ENCODE measurements at places on chromosomes 6 and 20.

- DNase-seq = no peak
- peaks cover 15% of the 10 kb centered on the region for H3K4me1 ChIP-seq
- no peaks in the 10 kb centered on the region for H3K36me3 ChIP-seq
- peaks cover 8% of the 10 kb centered on the region for H3K27me3 ChIP-seq
Observed at GRCh38 chr6:12339022-12339421, 48.9 kb downstream of the EDN1 start.

- DNase-seq = no peak
- H3K4me1 ChIP-seq = no peaks in the 10 kb centered on the region
- H3K36me3 ChIP-seq = peaks cover 17% of the 10 kb centered on the region
- no peaks in the 10 kb centered on the region for H3K27me3 ChIP-seq
- no peak overlapping the region for H3K27ac ChIP-seq
Observed at GRCh38 chr20:8693709-8694108, 375.2 kb upstream of the PLCB4 start.

GRCh38 chr20:50320901-50321796 lies 130.5 kb downstream of the CEBPB start:
- H3K27me3 ChIP-seq = peaks cover 3% of the 10 kb centered on the region
- H3K4me1 ChIP-seq = peaks cover 11% of the 10 kb centered on the region
- H3K4me3 ChIP-seq = no peak overlapping the region

DNA sequence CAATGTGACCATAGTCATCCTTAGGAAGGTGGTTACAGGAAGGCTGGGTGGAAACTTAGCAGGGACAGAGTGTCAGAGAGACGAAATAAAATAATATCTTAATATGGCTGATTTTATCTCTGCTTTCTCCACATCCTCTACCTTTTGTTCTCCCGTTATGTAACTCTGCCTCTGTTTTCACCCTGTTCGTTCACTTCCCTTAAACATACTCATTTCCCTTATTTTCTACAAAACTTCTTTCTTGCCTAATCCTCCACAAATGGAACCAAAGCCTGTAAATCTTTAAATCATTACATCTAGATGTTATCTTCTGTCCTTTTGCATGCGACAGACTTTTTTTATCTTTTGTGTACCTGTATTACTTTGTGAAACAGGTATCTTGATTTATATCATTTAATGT lies 23.3 kb upstream of the CRIP3 start:
- no peaks in the 10 kb centered on the region for H3K4me1 ChIP-seq
- H3K36me3 ChIP-seq = no peaks in the 10 kb centered on the region
- no peak for DNase-seq
- H3K4me3 ChIP-seq = no peak overlapping the region
- H3K27ac ChIP-seq = no peak overlapping the region

DNA sequence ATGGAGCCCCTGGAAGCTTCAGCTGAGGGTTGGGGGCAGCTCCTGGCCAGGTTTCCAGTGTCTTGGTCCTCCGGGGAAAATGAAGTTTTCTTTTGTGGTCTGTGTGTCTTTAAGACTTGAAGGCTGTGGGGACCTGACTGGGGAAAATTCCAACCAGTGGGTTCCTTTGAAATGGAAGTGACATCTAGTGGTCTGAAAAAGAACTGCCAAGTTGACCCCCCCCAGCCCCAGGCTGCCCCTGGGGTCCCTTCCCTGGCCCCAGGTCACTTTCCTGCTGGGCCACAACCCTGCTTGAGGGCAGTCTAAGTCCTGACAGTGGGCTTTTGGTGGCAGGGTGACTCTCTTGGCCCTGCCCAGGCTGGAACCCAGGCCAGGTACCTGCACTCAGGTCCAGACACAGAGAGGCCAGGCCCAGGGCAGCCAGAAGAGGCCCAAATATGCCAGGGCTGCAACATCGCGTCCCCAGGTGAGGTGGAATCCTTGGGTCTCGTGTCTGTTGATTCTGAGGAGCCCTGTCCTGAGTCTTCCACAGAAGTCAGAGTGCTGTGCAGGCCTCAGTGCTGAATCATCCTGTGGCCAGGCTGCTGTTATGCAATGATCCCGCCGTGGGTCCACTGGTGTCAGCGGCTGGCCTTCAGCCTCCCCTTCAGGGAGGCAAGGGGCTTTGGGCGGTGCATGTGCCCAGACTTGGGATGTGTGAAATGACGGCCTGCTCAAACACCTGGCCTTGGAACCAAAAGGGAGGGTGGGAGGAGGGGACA lies 68.4 kb downstream of the VEGFA start:
- no peaks in the 10 kb centered on the region for H3K27me3 ChIP-seq
- no peaks in the 10 kb centered on the region for H3K36me3 ChIP-seq
- H3K27ac ChIP-seq = no peak overlapping the region
- DNase-seq = no peak
- H3K4me1 ChIP-seq = peaks cover 37% of the 10 kb centered on the region

DNA sequence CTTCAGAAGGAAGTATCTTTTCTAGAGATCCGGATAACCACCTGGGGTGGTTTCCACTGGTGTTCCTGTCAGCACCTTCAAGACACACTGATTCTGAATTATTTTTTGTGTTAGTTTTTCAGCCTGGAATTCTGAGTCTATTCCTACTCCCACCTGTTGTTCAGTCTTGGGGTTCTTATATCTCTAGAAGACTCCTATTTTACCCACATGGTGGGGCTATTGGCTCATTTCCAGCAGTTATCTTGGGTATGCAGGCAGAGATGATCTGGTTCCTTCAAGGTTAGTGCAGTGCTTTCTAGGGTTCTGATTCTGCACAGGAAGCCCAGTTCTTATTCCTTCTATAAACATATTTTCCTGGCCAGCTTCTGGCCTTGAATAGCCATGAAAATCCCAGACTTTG lies 175.6 kb upstream of the PDE7B start:
- no peaks in the 10 kb centered on the region for H3K36me3 ChIP-seq
- no peaks in the 10 kb centered on the region for H3K27me3 ChIP-seq
- H3K4me1 ChIP-seq = peaks cover 10% of the 10 kb centered on the region
- H3K4me3 ChIP-seq = no peak overlapping the region
- H3K27ac ChIP-seq = no peak overlapping the region
